ENCODE measurements at places on chromosomes 6 and 20.

- DNase-seq: no peak
Measured at GRCh38 chr6:149053848-149054558, 263.5 kb upstream of the TAB2 start.

GRCh38 chr6:42572523-42572922, 8.7 kb downstream of the UBR2 start:
- DNase-seq: peak; percentile 14

DNA sequence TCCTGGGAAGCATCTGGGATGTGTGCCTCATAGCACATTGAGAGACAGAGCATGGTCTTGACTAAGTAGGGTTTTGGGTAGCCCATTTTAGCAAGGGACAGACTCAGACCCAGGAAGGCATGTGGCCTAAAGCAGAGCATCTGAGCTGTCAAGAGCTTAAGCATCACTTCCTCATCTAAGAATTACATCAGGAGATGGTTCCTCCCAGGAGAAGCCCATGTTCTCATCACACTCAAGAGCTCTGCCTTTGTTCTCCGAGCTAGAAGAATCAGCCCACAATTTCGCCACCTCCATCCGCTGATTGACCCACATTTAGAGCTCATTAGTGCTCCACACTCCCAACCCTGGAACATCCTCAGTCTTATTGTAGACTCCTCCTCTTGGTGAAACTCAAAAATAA, 68.3 kb downstream of the NPEPL1 start:
- DNase-seq: no peak

- DNase-seq: no peak
Measured at GRCh38 chr20:57388953-57389694, 2.1 kb upstream of the RBM38 start.

DNA sequence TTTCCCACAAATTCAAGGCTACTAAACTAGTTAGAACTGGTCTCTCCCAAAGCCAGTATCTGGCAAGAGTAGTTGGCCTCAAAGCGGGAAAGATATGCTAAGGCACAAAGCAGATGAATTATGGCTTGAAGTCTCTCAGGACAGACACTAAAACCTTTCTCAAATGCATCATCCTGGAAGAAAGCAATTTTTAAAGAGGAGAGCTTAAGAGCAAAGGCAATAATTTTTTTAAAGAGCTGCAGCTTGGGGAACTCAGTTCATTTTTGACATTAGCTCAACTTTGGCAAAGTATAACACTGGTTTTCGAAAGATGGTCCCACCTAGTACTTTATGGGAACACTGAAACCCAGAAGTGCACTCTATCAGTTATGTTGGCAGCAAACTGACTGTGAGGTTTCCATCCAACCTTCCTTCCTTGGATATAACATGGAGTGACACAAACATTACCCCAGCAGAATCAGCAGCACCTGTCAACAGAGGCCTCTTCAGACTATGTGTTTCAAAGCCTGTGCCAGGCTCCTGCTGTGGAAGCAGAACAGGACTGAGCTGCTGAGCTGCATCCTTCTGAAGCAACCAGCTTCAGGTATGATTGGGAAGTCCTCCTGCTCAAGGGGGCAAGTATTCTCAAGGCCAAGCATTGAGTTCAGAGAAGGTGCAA, 852.3 kb upstream of the HS3ST5 start:
- DNase-seq: no peak

- no peak for DNase-seq
Measured at GRCh38 chr6:137246791-137247202, 27.6 kb upstream of the IFNGR1 start.

DNA sequence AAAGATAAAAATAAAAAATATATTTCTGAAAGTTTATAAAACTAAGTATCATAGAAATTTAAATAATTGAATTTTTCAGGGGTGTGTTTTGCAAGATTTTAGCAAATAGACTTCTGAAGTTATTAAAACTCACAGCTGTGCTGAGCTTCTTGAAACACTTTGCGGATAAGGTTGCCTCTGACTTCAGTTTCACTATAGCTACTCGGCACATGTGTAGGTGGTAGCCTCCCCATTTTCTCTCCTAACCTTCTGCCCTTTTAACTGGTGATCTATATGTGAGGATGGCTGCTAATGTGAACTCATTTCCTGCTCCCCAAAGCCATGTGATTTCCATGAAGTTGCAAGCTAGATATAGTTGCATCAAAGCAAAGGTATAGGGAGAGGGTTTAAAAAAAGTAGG, 129.3 kb upstream of the STMND1 start:
- DNase-seq: no peak
